Transverse colon (tissue), 4 donors: ENCODE measurements at places on chromosomes 13 and 19. TPM values are rescaled to one million over a fixed set of nuclear protein-coding genes. Genes with fewer than 3 reads are reported as not detected.

The THAP8 gene
- not detected for total RNA-seq

DNA sequence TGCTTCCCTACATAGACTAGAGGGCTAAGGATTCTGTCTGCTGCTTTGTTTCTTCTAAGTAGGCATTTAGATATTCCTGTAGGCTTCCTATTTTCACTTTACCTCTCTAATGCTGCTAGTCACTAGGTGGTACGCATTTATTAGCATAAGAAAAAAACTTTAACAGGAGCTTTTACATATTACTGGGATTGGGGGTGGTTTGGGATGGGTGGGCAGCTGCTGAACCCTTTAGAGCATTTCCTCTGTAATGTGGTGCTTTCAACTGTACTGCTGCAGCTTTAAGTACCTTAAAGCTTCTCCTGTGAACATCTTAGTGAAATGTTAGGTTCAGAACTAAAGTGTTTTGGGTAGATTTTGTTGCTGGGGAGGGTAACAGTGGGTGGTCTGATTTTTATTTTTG is 92.6 kb downstream of the ZNF486 start:
- no peak for DNase-seq

GRCh38 chr19:45354241-45354842 is 13.8 kb downstream of the KLC3 start:
- DNase-seq, result no peak

GRCh38 chr13:79533781-79534400 is 52.9 kb downstream of the NDFIP2 start:
- no peak for DNase-seq

The PSG11 gene
- not detected for total RNA-seq

GRCh38 chr19:32876919-32877285 is 7.3 kb upstream of the SLC7A9 start:
- peak; percentile 42 for DNase-seq

DNA sequence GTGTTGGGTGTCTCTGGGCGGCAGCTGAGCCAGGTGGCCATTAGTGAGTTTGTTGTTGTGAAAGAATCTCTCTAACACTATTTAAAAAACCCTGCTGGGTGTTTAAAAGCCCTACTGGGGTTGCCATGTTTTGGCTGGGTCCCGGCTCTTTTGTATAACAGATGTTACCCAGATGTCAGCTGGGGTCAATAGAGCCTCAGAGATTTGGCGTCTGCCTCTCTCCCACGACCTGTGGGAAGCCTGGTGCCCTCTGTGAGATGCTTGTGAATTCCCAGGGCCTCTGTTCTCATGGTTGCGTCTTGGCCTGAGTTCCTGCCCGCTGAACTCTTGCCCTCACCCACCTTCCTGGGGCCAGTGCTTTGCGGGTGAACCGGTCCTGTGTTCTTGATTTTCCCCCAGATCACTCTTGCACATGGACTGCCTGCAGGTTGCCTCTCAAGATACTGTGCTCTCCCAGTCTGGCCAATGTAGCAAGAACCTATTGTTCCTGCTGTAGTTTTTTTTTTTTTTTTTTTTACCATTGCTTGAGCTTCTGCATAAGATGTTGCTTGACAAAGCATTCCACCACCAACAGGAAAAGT is 9.5 kb downstream of the NFILZ start:
- DNase-seq, result no peak

DNA sequence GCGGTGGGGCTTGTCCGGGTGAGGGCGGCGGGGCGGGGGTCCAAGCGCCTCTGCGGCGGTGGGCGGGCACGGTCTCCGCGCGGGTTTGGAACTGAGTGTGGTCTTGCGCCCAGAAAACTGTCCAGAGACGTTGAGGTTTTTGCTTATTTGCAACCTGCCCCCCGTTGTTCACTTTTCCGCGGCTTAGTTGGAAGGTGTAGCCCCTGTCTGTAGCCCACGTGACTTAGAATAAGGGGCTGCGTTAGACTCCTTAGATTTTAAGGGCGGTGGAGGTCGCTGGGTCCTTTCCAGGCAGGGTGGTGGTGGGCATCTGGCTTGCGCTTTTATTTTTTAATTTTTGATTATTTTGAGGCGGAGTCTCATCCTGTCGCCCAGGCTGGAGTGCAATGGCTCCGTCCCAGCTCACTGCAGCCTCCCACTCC is 748 bp downstream of the RPS15 start:
- no peak for DNase-seq

DNA sequence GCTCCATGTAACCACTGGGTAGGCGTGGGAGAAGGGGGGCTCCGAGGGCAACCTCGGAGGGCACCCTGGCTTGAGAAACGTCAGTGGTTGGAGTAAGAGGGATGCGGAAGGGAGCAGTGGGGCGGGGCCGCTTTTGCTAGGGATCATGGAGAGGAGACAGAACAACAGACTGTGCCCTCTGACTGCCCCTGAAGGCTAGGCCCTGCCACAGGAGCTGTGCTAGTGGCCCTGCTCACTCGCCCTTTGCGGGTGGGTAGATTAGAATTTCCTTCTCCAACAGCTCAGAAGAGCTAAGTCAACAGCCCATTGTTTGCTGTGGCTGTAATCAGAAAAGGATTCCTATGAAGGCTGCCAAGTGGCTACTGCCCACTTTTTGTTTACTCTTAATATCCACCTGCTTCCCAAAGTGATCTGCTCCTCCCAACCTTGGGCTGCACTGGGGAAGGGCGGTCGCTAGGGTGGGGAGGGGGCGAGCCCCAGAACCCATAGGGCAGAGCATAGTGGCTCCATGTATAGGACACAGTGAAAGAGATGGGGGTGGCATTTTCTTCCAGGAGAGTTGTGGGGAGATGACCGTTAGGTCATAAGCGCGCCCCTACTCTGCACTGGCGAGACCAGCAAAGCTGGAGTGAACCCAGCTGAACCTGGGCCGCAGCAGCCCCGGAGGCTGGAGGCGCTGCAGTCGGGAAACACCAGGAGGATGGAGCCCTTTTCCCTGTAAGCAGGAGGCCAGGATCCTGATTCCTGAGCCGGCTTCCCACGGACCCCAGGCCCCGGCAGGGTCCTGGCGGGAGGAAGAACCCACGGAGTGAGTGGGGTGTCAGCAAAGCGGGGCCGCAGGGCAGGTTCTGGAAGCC is 1.9 kb upstream of the C1QTNF9 start:
- DNase-seq, result peak; percentile 33

The SCAMP4 gene
- total RNA-seq, result 119 TPM

DNA sequence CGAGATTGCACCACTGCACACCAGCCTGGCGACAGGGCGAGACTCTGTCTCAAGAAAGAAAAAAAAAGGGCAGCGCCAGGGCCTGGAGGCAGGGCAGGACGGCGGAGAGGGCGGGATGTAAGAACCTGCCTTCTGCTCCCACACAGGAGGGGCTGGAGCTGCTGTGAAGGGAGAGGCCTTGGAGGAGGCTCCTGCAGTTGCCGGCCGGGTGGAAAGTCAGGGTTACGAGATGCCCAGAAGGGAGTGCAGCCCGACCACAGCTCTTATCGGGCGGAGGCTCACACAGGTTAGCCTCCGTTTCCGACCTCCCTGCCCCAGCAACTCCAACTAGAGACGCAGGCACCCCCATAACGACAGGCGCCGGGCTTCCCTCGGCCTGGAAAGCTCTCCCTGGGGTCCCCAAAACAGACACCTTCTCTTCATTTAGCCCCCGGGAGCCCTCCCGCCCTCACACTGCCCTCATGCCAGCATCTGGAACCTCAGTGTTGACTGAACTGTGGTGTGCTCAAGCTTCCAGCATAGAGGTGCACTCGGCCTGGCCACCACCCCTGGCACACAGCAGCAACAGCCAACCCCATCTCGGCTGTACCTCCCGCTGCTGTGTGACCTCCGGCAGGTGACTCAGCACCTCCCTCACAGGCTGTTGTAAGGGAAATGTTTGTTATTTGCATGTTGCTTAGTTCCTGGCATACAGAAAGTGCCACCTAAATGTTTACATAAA is 1.4 kb downstream of the PLPP2 start:
- peak; percentile 84 for DNase-seq

The CACTIN gene
- 27.0 TPM for total RNA-seq
